Heart right ventricle (tissue), 16 donors: ENCODE measurements at places on chromosomes 13 and 19. TPM values are rescaled to one million over a fixed set of nuclear protein-coding genes. Genes with fewer than 3 reads are reported as not detected.

Gene CLDND2
- total RNA-seq: 1.7 TPM

Gene PLPPR2
- total RNA-seq: 9.4 TPM

Gene IGFLR1
- 4.9 TPM for total RNA-seq

Gene ADGRE2
- 1.2 TPM for total RNA-seq

Gene SERP2
- 12.8 TPM for total RNA-seq

GRCh38 chr13:89269737-89270136, 1598.6 kb downstream of the SLITRK5 start:
- DNase-seq: no peak

DNA sequence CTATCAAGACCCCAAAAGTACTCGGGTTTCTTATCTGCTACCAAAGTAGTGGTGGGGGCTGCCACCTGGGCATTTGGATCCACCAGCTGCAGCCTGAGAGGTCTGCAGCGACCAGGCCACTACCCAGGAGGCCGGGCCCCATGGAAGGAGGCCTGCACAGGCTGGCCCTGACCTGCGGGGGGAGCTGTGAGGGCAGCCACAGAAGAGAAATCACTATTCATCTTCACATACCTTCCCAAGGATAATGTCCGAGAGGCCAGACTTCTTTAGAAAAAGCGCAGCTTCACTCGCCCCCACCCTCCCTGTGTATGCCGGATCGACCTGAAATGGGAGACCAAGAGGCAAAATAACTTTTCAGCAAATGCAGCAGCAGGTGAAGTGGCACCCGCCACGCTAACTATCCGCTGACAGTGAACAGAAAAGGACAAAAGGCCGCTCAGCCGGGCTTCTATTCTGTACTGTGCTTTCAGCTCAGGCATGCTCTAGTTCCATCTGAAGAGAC, 30.1 kb downstream of the EPS15L1 start:
- no peak for DNase-seq

- DNase-seq: no peak
These were observed 250 bp downstream of the SPRY2 start for GRCh38 chr13:80340651-80341100.

DNA sequence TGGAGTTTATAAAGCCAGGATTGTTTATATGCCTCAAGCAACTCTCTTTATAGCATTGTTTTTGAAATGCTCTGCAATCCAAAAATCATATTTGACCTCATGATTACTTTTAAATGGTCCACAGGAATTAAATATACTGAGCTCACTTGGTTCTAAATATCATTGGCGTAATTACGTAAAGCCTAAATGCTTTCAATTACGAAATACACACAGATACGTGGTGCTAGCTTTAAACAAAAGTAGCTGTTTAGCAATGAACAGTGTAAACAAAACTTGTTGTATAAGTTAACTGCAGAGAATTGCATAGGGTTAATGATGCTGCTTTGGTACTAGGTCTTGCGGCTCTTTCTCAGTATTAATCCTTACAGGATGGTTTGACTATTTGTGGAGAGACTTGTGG, 346.6 kb downstream of the COG6 start:
- no peak for DNase-seq

GRCh38 chr19:2255112-2255845, 938 bp downstream of the JSRP1 start:
- DNase-seq: no peak

DNA sequence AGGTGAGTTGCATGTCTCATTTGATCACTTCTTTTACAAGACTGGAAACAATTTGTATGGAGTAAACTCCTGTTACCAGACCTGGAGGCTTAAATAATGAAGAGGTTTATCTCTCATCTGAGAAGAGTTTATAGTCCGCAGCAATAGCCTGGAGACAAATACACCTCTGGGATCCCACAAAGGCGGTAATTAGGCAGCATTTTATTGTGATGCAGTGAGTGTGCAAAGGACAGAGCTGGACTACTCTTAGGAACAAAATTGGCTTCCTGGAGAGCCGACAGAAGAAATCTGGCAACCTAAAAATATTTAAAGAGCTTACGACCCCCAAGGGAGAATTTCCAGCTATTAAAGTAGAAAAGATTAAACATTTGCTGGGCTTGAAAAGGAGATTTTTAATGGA, 11.8 kb upstream of the KATNAL1 start:
- no peak for DNase-seq

GRCh38 chr19:17496337-17496997, 15.0 kb upstream of the PGLS start:
- peak; percentile 75 for DNase-seq

- DNase-seq: peak; percentile 45
These were observed at the start of gene KEAP1 for GRCh38 chr19:10503002-10503789. Gene KEAP1, minus strand, starts transcription at chr19:10503356. Its CDS starts 3,323 bp downstream, at chr19:10500033.

- no peak for DNase-seq
These were observed 1872.3 kb upstream of the PCDH20 start for GRCh38 chr13:63287926-63288325.

DNA sequence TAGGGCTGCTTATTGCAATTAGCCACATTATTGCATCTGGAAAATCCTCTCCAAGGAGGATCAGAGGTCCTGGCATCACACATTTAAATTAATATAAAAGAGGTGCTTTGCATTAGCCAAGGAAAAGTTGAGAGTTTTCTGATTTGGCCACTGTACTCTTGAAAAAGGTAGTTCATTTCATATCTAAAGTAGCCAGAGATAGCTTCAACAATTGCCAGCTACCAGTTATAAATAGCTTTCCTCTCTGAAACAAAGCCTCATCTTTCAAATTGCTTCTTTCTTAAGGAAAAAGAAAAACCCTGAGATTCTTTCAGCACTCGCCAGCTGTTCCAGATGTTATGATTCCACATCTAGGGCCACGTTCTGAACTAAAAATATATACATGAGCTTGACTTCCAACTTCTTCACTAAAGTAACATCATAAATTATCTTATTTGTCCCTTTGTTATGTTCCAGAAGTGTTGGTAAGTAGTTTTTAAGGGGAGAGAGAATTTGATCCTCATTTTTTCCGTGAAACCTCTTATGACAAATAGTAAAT, 69.6 kb downstream of the ERCC5 start:
- DNase-seq: no peak

DNA sequence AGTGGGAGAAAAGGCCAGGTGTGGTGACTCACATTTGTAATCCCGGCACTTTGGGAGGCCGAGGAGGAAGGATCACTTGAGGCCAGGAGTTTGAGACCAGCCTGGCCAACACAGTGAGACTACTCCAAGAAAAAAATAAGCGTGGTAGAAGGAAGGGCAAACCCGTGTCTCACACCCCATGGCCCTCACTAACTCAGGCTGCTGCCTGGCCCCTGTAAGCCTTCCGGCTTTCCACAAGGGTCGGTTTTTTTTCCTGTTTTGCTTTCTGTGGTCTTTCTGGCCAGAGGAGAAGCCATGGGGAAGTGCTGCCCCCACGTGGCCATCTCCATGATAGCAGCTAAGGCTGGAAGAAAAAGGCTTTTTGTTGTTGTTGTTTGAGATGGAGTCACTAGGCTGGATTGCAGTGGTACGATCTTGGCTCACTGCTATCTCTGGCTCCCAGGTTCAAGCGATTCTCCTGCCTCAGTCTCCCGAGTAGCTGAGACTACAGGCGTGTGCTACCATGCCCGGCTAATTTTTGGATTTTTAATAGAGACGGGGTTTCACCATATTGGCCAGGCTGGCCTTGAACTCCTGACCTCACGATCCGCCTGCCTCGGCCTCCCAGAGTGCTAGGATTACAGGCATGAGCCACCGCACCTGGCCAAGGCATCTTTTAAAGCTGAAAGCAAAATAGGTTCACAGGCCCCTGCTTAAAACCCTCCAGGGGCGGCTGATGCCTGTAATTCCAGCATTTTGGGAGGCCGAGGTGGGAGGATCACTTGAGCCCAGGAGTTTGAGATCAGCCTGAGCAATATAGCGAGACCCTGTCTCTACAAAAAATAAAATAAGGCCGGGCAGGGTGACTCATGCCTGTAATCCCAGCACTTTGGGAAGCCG, 7.5 kb upstream of the ARHGEF18 start:
- DNase-seq: peak; percentile 86

- no peak for DNase-seq
These were observed 732 bp upstream of the MAP1S start for GRCh38 chr19:17718550-17718946.
